ENCODE measurements at places on chromosomes 6 and 20.
A peak's percentile ranks its signal among the peaks of the same experiment; 100 is the strongest.

GRCh38 chr6:166167258-166167731 lies 356 bp downstream of the TBXT start:
- no peak for DNase-seq

GRCh38 chr6:29976588-29977424 lies 34.5 kb downstream of the HLA-A start:
- DNase-seq, result peak; percentile 80

DNA sequence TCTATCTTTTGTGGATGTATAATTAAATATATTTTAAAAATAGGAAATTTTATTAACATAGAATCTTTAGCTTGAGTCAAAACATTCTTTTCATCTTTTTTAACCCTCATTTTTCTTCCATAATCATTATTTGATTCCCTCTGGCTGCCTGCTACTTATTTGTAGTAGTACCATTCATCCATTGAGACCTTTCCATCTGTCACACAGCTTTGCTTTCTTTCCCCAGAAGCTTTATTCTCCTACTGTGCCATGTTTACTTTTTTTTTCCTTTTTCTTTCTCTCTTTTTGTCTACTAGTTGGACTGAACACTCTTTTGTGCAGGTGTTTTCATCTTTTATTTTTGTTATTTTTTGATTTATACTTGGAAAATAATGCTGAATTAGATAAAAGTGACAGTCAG lies 522.6 kb upstream of the MMS22L start:
- no peak for DNase-seq

DNA sequence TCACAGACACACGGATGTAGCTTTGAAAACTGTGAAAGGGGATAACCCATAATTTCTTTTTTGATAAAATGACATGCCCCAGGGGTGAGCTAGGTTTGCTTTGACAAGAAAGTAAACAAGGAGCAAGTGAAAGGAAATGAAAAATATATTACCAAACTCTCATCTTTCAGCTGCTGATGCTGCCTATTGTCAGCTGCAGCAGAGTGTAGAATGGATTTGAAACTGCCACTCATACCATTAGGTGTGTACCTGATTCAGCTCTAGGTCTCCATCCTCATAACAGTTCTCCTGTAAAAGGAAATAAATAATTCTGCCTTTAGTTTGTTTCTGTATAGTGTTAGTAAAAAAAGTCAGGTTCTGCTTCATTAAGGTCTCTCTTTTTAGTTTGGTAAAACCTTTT lies 415.1 kb upstream of the MARCKS start:
- DNase-seq, result no peak

DNA sequence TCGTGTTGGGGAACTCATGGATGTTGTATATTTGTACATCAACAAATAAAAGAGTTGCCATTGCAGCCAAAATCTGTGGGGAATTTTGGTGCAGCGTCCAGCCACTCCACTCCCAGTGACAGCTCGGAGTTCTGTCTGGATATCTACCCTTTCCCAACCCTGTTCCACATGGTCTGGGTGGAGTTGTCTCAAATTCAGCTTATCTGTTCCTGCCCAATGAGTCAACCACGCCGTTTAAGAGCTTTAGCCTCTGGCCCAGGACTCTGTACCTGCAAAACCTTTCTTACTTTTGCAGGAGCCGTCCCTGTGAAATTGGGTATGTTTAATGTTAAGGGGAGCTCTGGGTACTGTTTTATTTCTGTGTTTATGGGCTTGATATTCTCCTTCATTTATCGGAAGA lies 33.9 kb upstream of the OVOL2 start:
- no peak for DNase-seq

DNA sequence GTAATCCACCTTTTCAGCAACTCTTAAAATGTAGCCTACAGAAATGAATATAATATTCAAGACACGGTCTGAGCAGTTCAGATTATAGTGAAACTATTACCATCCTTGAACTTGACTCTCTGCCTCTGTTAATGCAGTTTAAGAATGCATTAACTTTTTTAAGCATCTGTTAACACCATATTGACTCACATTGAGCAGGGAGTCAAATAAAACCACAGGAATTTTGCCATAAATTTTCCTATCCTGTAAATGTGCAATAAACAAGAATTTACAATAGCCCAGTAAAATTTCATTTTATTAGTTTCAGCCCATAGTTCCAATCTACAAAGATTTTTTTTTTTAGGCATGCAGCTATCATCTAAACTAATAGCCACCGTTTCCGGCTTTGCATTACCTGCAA lies 239.2 kb upstream of the DEFB112 start:
- no peak for DNase-seq

DNA sequence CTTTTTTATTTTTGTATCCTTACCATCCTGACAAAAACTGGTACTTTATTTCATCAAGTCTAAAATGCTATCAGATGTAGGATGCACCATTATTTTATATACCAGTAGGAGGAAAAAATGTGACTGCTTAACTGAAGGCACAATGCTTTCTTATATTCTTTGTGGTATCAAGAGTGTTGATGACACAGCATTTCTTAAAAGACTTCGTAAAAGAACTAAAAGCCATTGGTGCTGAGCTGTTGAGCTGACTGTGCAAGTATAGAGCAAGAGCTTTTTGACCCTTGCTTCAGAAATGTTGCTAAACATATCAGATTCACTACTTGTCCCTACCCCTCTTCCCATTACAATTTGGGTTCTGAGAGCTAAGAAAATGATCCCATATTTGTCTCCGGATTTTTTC lies 17.5 kb downstream of the SF3B5 start:
- DNase-seq, result no peak

DNA sequence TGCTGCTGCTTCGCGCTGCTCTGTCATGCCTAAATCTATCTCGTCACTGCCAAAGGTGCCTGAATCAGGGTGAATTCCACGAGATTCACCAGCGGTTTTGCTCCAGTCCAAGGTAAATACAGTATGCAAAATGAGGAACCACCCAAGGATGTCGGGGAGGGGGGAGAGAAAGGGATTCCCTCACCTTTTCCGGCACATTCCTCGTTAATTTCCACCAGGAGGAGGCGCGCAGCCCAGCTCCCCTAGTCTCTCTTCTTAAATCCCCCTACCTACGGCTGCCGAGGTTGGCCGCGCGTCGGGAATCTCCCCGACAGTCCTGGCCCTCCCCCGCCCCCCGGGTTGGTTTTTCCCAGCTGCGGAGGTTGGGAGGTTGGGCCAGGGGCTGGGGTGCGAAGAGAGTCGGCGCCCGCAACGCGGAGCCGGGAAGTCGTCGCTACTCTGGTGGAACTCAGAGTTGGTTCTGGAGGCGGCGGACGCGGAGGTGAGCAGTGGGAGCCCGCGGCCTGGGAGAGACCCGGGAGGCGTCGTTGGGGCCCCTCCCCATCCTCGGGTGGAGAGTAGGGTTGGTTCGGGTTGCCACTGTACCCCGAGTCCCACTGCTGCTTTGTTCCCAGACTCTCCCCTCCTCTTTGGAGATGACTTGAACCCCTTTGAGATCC lies at the start of gene TPBG:
Gene TPBG, plus strand, starts transcription at position 390 of the 659 bp plus-strand sequence. CDS start 1,145 bp downstream, outside the sequence.
- DNase-seq, result peak; percentile 78

DNA sequence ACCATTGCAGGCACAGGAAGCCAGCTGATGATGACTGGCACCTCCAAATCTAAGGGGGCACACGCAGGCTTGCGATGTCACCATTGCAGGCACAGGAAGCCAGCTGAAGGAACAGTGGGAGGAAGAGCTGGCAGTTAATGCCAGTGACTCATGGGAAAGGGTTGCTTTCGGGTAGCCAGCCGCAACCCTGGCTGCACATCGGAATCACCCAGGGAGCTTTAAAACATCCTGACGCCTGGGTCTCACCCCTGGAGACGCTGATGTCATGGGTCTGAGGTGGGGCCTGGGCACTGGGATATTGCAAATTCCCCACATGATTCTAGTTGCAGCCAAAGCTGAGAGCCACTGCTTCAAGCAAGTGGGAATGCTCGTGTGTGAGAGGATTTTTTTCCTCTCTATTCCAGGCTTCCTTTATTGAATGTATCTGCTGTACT lies 16.1 kb upstream of the CCN6 start:
- DNase-seq, result no peak

DNA sequence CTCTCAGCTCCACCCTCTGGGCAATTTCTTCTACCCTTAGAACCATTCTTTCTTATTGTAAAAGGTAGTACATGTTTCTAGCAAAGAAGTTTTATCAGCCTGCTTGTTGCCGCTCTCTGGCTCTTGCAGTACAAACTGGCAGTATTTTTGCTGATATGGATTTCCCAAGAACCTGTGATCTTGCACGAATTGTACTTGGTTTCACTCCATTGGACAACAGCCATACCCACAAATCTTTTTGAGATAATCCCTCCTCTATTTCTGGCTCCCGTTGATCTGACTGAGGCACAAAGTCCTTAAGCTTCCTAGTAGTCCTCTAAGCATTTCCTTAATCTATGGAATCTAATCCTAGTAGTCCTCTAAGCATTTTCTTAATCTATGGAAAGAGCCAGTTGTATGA lies 487.0 kb upstream of the PTCHD4 start:
- no peak for DNase-seq

- DNase-seq, result no peak
These were observed 4.7 kb downstream of the DSN1 start for GRCh38 chr20:36768768-36769430.

GRCh38 chr6:30670760-30671527 lies 1.9 kb downstream of the DHX16 start:
- DNase-seq, result peak; percentile 41

GRCh38 chr6:167565388-167565787 lies 240.5 kb downstream of the TTLL2 start:
- DNase-seq, result no peak

GRCh38 chr6:105907991-105908390 lies 178.1 kb upstream of the PRDM1 start:
- no peak for DNase-seq

DNA sequence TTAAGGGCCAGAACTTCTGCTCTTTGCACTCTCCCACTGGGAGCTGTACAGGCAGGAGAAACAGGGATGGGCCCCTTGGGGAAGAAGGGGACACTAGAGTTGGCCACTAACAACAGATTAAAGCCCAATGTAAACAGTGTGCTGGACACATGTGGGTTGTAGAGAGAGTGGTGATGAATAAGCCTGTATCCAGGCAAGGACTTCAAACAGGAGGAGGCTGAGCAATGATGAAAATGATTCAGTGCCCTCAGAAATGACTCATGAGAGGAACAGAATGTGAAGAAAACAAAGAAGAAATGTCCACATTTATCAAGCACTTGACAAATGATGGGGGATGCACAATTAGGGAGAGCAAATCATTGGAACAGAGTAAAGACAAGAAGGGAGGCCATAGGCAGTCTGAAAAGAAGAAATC lies 242.3 kb downstream of the TBX18 start:
- no peak for DNase-seq

GRCh38 chr6:131225959-131226358 lies 90.7 kb downstream of the AKAP7 start:
- DNase-seq, result no peak

DNA sequence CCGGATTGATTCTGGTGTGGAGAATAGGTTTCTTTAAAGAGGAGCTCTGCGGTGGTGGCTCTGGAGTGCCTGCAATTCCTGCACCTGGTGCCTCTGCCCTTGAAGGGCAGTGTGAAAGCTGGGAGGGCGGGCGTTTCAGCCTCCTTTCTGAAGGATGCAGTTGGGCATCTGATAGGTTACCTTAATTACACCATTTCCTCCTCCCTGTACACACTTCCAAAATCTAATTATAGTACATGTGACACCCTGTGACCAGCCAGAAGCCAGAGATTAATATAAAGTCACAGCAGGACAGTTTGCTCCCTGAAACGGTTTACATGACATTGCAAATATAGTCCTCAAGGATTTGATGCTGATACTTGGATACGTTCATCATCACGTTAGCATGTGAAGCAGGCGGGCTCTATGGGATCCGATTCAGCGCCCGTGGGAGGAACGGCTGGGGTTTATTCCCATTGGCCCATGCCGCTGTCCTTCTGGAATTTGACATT lies 548.2 kb downstream of the QKI start:
- no peak for DNase-seq

GRCh38 chr6:119542037-119542436 lies 192.5 kb upstream of the MAN1A1 start:
- DNase-seq, result no peak

- no peak for DNase-seq
These were observed 9.9 kb downstream of the SNTA1 start for GRCh38 chr20:33433465-33434234.

- no peak for DNase-seq
These were observed 404.2 kb downstream of the QKI start for GRCh38 chr6:163818719-163819118.

DNA sequence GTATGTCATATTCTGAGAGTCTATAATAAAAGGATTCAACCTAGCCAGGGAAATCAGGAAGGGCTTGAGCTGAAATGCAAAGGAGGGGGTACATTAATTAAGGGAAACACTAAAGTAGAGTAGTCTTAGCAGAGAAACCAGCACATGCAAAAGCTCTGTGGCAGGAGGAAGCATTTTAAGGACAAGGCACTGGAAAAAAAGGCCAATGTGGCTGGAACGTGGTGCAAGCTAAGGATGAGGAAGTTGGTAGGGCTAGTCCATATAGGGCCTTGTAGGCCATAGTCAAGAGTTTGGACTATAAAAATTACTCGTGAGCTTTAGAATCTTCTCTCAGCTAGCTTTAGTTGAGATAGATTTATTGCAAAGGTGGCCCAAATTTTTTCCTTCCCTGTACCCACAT lies 75.2 kb upstream of the TOP1 start:
- no peak for DNase-seq

DNA sequence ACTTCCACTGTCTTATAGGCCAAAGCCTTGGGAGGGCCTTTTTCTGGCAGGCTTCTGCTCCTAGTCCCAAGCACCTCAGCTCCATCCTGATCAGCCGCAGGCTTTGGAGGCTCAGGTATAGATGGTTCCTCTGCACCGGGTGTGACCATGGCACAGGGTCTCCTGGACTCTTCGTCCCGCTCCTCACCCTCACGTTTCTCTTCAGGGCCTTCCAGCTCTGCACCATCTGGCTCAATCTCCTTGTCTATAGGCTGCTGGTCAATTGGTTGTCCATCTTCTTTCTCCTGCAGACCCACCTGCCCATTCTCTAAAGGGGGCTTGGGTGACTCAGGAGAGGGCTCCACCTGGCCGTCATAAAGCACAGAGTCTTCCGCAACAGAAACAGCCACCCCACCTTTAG lies 37.0 kb downstream of the BFSP1 start:
- no peak for DNase-seq

- DNase-seq, result no peak
These were observed 45.4 kb downstream of the KCNB1 start for GRCh38 chr20:49437057-49437456.

- no peak for DNase-seq
These were observed 111.9 kb downstream of the ARMC2 start for GRCh38 chr6:108959972-108960582.

Measured in SK-N-SH (cell line).